GM12878 (cell line): ENCODE measurements at places on chromosomes 4 and X. TPM values are rescaled to one million over a fixed set of nuclear protein-coding genes. Genes with fewer than 3 reads are reported as not detected.

Gene GLRA2
- not detected in 2 replicates for polyA plus RNA-seq

GRCh38 chr4:128393101-128393704, 105.6 kb upstream of the PGRMC2 start:
- H3K36me3 ChIP-seq, result no peaks in the 10 kb centered on the region
- H3K4me3 ChIP-seq, result no peak overlapping the region
- H3K27me3 ChIP-seq, result no peaks in the 10 kb centered on the region
- no peak for DNase-seq
- H3K27ac ChIP-seq, result no peak overlapping the region

DNA sequence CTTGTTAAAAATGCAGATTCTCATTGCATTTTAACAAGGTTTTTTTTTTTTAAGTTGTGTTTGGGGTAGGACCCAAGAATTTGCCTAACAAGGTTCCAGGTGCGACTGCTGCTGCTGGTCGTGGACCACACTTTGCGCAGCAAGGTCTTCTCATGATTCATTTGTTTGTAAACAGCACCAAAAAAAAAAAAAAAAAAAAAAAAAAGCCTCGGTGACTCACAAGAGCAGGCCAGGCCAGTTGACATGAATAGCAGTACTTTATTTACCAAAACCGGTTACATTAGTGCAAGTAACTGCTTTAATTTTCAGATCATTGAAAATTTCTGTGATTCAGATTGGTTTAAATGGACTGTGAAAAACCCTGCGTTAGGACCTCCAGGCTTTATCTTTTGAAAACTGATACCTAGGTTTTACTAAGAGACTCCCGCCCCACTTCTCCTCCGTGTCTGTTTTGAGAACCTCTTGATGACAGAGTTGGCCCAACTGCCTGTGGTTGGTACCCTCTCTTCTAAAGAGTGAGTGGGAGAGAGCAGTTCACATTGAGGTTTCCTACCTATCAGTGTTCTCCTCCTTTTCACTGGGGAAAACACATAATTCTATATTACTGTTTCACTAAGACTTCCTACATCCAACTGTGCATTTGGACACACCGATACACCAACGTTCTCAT, 86.2 kb downstream of the PHEX start:
- H3K4me3 ChIP-seq, result no peak overlapping the region
- H3K27ac ChIP-seq, result no peak overlapping the region
- H3K27me3 ChIP-seq, result no peaks in the 10 kb centered on the region

GRCh38 chr4:47054130-47054529, 22.8 kb downstream of the GABRB1 start:
- no peaks in the 10 kb centered on the region for H3K27me3 ChIP-seq
- no peak overlapping the region for H3K27ac ChIP-seq
- no peak for DNase-seq
- H3K4me3 ChIP-seq, result no peak overlapping the region

GRCh38 chr4:19300213-19300612, 951.5 kb upstream of the SLIT2 start:
- no peaks in the 10 kb centered on the region for H3K4me1 ChIP-seq
- no peaks in the 10 kb centered on the region for H3K36me3 ChIP-seq
- no peak for DNase-seq
- no peak overlapping the region for H3K4me3 ChIP-seq
- H3K27ac ChIP-seq, result no peak overlapping the region

- no peak overlapping the region for H3K27ac ChIP-seq
- no peak overlapping the region for H3K4me3 ChIP-seq
- H3K27me3 ChIP-seq, result no peaks in the 10 kb centered on the region
- H3K4me1 ChIP-seq, result no peaks in the 10 kb centered on the region
- no peak for DNase-seq
- no peaks in the 10 kb centered on the region for H3K36me3 ChIP-seq
These were observed 5.0 kb upstream of the MMAA start for GRCh38 chr4:145614233-145614610.
